ENCODE measurements at places on chromosomes 16 and 17. TPM values are rescaled to one million over a fixed set of nuclear protein-coding genes. Genes with fewer than 3 reads are reported as not detected.

Gene PERCC1
- total RNA-seq = 1.2 TPM

Gene ATP2C2
- 3,342 TPM for total RNA-seq

Gene STAC2
- not detected for total RNA-seq

Gene MYH3
- total RNA-seq = 2.2 TPM

Gene LPCAT2
- 6.4 TPM for total RNA-seq

Gene CCL8
- 1.2 TPM for total RNA-seq

Gene TLCD2
- total RNA-seq = 24.0 TPM

Gene SCIMP
- total RNA-seq = 9.1 TPM

DNA sequence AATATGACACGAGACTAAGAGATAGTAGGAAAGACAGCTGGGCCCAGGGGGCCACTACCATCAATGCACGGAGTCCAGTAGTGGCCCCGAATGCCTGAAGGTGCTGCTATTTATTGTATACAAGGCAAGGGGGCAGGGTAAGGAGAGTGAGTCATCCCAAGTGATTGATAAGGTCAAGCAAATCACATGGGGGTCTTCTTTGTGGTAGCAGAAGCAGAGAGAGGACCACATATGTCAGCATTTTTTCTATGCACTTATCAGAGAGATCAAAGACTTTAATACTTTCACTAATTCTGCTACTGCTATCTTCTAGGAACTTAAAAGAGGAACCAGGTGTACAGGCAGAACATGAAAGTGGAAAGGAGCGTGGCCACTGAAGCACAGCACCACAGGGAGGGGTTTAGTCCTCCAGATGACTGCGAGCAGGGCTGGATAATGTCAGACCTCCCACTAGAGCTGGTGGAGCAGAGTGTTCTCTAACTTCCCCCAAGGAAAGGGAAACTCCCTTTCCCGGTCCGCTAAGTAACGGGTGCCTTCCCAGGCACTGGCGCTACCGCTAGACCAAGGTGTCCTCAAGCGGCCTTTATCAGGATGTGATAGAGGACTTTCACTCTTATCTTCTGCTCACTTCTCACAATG, 26.4 kb upstream of the ARL4D start:
- DNase-seq = peak; percentile 47

GRCh38 chr17:28159924-28160323, 117.4 kb downstream of the NLK start:
- no peak for DNase-seq

DNA sequence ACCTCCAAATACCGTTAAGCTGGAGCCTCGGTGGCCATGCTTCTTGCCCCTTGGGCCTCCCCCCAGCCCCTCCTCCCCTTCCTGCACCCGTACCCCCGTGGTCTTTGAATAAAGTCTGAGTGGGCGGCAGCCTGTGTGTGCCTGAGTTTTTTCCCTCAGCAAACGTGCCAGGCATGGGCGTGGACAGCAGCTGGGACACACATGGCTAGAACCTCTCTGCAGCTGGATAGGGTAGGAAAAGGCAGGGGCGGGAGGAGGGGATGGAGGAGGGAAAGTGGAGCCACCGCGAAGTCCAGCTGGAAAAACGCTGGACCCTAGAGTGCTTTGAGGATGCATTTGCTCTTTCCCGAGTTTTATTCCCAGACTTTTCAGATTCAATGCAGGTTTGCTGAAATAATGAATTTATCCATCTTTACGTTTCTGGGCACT, 928 bp downstream of the HBA1 start:
- DNase-seq = no peak

DNA sequence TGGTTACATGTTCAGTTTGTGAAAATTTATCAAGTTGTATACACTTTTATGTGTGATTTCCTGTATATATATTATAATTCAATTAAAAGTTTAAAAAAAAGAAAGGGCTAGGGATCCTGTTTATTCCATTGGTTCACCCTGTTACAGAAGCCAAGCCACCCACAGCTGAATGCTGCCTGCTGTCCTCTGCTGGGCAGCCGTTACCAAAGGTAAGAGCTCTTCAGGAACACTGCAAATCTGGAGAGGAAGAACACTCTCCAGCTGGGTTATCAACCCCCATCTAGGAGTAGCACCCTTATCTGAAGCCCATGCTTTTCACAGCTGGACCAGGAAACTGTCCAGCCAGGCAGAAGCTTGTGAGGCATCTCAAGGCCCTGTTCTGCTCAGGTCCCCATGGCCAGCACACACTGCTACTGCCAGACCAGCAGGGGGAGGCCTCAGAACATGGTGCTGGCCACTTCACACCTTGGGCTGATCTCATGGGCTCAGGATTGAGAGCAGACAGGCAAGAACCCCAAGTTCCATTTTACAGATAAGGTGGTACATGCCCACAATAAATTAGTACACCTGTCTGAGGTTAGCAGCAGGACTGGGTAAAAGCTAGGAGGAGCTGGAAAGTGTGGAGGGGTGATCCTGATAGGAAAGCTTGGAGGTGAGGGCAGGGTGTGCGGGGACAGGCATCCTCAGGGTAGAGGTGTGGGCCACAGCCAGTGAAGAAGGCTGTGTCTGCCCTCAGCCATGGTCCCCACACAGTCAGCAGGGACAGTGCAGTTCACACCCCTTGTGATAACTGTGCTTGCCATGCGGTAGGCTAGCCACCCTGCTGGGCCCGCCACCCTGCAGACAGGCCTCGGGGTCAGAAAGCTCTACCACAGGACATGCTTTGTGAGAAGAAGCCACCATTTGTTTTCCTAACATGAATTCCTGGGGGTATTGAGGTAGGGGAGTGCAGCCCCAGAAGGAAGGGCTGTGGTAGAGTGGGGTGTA, 54.3 kb upstream of the SREBF1 start:
- peak; percentile 50 for DNase-seq

DNA sequence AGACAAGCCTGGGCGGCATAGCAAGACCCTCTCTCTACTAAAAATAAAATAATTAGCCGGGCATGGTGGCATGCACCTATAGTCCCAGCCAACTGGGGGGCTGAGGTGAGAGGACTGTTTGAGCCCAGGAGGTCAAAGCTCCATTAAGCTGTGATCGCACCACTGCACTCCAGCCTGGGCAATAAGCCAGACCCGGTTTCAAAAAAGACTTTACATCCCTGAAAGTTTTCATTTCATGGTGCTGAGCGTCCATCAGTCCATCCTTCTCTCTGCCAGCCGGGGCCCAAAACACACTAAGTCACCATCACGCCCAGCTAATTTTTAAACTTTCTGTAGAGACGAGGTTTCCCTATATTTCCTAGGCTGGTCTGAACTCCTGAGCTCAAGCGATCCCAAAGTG, 10.6 kb downstream of the RAB40B start:
- no peak for DNase-seq

GRCh38 chr17:33514369-33514768, 221.3 kb upstream of the ASIC2 start:
- no peak for DNase-seq

GRCh38 chr16:85967111-85967510, 68.1 kb downstream of the IRF8 start:
- no peak for DNase-seq

GRCh38 chr17:41176744-41177387, 1.2 kb downstream of the KRTAP4-2 start:
- DNase-seq = no peak

GRCh38 chr17:29588562-29589411, 661 bp downstream of the GIT1 start:
- DNase-seq = peak; percentile 43

DNA sequence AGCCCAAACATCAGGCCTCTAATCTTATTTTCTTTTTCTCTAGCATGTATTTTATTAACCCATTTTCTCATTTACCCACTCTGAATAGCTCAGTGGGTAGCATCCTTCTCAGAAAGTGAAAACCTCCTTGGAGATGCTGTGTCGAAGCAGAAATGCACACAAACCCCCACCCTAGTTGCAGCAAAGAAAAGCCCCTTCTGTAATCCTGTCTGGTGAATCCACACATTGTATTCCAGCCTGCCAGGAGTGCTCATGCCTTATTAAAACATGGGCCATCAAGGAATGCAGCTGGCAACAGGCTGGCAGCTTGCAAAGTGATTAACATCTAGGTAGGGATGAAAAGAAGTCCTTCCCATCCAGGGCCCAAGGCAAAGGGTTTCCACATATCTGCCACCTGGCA, 39.7 kb upstream of the AXIN2 start:
- DNase-seq = no peak

DNA sequence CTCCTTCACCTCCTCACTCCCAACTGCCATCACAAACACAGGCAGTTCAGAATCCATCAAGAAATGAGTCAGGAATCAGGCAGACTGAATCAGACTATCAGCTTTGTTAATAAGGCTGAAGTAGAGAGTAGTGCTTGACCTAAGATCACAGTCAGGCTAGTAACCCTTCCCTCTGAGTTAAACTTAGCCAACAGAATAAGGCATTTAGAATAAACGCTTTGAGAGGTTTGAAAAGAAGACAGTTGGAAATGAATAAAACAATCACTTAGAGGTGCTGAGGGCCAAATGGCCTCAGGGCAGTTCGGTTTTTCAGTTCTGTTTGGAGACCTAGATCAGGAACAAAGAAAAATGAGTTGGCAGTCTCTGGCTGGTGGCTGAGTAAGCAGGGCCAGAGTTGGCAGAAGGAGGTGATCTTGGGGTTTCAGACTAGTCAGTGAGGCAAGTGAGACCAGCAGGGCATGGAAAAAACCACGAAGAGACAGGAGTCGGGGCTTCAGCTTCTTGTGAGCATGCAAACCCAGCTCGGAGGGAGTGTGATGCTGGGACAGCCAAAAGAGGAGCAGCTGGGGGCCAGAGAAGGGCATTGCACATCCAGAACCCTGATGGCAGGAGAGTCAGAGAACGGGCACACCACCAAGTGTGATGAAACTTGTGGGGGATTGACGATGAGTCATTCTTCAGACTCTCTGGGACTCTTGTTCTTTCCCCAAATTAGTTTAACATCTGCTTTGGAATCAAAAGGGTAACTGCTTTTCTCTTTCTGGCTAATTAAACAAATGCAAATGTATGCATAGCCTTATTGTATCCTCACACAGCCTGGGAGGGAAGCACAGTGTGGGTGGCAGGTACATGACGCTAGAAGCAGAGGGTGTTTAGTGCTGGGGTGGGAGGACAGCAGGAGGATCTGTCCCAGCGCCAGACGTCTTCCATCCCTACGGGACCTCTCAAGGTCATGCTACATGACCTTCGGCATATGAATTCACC, 54.8 kb downstream of the SPECC1 start:
- peak; percentile 54 for DNase-seq

GRCh38 chr16:1933097-1933661, 9.8 kb downstream of the MSRB1 start:
- DNase-seq = no peak

DNA sequence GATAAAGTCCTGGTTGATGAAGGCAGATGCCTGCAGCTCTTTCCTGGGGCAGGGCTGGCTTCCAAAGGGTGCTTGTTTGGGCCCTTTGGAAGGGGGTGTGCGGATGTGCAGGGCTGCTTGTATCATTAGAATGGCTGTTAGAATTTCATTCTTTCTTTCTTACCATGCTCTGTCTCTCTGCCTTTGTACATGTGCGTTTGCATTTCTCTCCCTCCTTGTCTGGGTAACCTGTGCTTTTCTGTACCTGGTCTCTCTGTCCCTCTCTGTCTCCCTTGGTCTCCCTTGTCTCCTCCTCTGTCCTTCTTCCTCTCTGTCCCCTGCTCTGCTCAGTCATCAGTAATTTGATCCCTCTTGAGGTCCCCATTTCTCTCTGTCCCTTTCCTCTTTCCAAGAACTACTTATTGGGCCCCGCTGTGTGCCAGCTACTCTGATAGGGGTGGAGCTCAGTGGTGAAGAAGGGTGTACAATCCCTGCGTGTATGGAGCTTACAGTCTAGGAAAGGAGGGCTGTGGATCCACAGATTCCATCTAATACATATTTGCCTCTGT, 69.3 kb downstream of the PLCG2 start:
- no peak for DNase-seq

DNA sequence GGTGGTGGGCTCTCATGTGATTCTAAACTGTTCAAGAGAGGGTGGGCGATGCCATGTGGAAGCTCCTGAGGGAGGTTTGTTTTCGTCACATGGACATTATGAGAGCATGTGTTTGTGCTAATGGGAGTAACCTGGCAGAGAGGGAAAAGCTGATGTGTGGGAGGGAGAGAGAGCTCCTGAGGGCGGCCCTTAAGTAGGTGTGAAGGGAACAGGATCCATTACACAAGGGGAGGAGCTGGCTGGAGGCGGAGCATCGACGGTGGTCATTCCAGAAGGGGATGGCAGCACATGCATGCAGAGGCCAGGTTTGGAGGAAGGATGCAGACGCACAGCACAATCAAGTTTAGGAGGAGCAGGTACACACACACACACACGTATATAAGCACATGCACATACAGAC, 197.5 kb downstream of the RPTOR start:
- DNase-seq = no peak

DNA sequence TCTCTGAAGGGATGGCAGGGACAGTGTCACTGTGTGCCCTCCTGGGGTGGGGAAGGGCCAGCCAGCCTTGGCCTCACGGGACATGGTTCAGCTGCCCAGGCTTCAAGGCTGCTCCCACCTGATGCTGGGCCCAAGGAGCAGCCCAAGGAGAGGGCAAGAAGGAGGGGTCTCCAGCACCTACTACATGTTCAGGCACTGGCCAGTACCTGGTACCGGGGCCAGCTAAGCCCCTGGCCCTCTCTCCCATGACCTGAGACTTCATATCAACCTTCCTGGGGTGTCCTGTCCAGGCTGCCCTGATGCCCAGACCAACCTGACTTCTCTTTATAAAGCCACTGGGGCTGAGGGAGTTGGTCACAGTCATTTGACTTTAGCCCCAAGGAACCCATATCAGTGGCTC, 1.3 kb downstream of the USH1G start:
- no peak for DNase-seq

DNA sequence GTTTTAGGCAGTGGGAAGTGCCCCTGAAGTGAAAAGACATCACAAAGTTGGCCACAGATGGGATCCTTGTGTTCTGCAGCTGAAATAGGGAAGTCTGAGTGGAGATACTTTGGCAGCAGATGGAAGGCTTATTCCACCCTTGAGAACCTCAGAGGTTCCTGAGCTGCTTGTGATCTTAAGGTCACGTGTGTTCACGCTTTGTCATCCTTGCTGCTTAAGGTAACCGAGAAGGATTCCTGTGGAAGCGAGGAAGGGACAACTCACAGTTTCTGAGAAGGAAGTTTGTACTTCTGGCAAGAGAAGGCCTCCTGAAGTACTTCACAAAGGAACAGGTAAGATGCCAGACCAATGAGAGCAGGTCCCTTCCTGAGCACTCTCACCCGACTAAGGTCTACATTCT, 12.2 kb downstream of the ADAP2 start:
- DNase-seq = no peak

DNA sequence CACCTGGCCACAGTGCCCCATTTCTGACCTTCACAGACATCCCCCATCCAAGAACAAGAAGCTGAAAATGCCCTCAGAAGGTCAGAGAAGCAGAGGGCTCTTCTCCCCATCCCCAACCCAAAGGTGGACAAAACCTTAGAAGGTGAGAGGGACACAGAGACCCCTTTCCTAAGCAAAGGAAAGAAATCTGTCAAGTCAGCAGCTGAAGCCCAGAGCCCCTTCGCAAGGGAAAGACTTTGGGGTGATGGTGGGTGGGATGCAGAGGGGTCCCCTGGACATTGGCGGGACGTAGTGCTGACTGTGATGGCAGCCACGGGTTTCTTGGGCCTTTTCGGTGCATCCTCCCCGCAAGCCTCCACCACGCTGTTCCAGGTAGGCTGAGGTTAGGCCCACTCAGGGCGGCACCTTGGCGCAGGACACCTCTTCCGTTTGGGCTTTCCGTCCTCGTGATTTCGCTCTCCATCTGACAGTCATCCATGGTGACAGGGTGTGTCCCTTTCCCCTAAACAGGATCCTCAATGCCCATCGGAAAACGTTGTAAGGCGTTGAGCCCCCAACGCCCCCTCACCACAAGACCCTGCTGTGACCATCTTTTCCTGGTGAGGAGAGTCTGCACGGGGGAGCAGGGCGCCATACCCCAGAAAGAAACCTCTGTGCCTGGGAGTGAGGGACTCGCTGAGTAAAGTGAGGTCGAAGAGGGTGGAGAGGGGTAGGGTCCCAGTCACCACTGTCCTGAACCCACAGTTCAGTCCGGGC, 10.7 kb upstream of the GSDMA start:
- DNase-seq = peak; percentile 29
